ENCODE measurements at places on chromosomes 13 and 19.

DNA sequence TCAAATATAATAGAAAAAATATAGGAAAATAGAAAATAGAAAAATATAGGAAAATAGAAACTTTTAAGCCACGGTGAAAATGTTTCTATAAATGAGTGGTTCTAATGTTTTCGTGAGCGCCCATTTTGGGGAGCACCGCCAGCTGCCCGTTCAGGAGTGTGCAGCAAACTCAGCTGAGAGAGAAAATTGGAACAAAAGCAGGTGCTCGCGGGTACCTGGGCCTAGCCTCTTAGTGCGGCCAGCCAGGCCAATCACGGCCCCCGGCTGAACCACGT, 204 bp upstream of the PDX1 start:
- DNase-seq: peak; percentile 88

DNA sequence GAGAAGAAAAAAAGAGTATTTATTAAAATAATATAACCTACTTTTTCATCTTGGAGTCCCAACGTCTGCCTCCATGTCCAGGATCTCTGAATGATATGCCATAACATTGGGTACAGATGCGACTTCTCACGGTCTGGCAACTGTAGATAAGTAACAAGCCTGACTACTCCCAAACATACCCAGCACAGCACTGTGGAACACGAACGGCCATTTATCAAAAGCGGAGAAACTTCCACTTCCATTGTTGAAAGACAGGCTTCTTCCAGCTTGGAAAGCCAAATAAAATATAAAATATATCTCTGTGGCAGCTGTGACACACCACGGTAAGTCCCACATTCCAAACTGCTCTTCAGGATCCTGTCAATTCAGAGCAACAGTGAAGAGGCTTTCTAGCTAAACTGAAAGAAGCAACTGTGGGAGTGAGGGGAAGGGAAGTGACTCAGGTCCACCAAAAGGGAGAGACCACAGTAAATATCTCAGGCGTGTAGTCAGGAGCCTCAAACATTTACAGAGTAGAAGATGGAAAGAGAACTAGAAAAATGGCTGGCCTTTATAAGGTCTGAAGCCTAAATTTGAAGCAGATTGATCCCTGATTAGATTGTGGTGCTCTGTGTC, 331.7 kb downstream of the LIG4 start:
- no peak for DNase-seq

- DNase-seq: no peak
Measured at GRCh38 chr13:99819967-99820366, 151.6 kb downstream of the ZIC5 start.

- DNase-seq: no peak
Measured at GRCh38 chr13:73433890-73434289, 375.1 kb downstream of the KLF5 start.

DNA sequence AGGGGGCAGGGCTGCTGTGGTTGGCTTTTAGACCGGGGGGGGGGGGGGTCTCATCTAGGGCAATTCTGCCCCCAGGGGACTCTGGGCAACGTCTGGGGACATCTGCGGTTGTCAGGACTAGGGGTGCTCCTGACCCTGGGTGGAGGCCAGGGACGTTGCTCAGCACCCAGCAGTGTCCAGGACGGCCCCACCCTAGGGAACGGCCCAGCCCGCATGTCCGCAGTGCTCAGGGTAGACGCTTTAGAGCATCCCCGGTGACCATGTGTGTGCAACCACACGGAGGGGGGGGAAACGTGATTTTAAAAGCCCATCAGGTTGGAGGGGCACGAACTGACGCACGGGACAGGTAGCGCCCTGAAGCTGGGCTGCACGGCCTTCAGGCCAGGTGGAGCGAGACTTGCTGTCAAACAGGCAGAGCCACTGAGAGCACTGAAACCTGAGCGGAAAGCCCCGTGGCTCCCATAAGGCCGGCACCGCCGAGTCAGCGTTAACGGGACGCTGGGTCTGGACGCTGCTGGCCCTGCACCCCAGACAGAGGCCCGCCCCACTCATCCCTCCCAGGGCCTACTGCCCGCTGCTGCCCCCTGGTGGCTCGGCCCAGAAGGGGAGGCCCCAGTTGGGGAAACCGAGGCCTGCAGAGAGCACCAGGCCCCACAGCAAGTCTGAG, 8.3 kb downstream of the CACTIN start:
- DNase-seq: peak; percentile 71

GRCh38 chr13:25065974-25066770, 29.8 kb upstream of the PABPC3 start:
- no peak for DNase-seq

DNA sequence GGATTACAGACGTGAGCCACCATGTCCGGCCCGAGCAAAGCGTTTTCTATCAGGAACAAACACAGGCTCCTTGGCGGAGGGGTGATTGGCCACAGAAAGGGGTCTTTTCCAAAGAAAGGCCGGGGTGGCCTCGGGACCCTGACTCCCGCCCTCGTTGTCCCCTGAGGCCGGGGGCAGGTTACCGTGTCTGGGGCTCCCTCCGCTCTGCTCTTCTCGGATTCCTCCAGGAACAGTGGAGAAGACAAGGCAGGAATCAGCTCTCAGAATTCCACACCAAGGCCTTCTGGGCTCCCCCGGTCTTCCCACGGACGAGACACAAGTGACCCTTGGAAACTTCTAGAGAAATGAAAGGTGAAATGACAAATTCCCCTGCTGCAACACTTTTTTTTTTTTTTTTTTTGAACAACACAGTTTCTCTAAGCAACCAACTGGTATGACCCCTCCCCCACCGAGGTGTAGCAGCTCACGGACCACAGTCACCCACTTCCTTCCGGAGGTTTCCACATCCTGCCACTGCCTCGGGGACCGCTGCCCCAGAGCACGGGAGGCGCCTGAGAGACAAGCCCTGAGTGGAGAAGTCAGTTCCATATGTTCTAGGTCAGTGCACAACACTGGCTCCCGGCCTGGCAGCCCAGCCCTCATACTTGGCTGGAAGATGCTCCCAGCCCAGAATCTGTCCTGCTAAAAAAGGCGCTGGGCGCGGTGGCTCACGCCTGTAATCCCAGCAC, 11.0 kb downstream of the MOB3A start:
- no peak for DNase-seq

DNA sequence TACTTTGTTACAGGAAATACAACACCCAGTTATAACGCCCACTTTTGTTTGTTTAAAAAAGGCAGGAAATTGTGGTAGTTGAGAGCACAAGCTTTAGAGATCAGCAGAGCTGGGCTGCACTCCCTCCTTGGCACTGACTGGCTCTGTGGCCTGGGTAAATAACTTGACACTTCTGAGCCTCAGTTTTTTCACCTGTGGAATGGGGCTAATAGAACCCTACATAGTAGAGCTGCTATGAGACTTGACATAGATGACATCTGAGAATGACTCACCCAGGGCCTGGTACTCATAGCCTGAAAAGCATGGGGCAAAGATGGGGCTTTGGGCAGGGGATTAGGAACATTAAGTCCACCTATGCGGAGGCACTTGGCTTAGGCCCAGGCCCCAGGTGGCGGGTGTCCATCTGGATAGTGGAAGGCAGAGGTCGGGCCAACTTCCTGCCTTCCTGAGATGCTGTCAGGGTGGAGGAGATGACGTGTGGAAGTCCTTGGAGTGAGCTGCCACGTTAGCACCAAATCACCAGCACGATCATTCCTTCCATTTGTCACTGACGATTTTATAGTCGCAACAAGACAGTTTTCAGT, 159.1 kb downstream of the KATNAL1 start:
- DNase-seq: no peak

DNA sequence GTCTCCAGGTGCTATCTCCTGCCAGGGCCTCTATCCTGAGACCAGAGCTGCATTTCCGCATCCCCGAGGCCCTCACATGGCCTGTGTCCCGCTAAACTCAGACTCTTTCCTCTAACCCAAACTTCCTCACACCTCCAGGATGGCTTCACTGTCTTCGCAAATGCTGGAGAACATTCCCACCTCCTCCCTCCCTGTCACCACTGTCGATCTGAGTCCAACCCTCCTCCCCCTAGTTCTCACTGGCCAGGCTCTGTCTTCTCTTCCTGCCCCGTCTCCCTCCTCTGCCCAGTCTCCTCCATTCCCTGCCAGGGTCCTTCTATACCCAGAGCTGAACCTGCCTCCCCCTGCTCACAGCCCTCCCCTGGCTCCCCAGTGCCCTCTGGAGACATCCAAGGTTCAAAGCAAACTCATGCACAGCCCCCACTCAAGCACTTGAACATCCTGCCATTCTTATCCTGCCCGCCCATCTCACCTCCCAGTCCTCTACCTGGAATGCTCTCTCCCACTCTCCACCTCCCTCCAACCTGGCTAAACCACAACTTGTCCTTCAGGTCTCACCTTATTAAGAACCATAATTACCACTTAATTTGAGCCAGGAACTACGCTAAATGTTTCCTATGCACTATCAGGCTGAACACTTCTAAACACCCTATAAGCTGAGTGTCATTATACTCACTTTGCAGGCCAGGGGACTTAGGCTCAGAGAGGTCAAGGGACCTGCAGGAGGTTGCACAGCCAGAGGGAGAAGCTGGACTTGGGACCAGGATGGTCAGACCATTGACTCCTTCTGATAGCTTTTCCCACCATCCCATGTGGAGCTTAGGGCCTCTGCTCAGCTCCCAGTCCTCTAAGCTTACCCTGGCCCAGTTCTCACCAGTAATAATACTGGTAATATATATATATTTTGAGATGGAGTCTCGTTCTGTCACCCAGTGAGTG, 961 bp upstream of the VSIG10L start:
- no peak for DNase-seq

GRCh38 chr19:55536951-55537740, at the start of gene SBK2:
SBK2 (minus strand) TSS chr19:55537133; CDS start chr19:55536294, 839 bp downstream.
- peak; percentile 56 for DNase-seq

- DNase-seq: no peak
Measured at GRCh38 chr19:43564800-43565199, 10.5 kb downstream of the XRCC1 start.

- DNase-seq: no peak
Measured at GRCh38 chr19:57190301-57190700, 999 bp upstream of the ZNF264 start.

- DNase-seq: no peak
Measured at GRCh38 chr13:78674638-78675037, 15.7 kb upstream of the OBI1 start.

DNA sequence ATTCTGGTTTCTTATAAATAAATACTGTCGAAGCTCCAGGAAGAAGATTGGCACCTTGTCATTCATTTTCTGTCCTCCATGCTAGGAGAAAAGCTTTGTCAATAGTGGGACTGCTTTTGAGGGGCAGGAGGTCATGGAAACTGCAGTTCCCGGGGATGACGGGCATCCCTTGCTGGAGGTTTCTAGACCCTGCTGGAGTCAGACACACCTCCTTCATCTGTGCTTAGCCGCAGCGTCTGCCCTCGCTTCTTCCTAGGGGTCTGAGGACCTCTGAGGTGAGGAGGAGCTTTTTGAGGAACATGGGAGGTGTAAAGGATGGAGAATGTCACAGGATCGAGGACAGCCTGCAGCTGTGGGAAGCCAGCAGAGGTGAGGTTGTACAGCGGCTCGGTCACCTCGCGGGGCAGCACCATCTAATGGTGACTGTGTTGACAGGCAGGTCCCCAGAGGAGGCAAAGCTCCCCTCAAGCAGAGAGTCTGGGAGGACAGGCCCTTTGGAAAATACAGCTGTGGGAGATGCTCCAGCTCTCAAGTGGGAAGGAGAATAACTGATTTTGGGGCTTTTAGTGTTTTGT, 172.7 kb upstream of the RNF113B start:
- DNase-seq: peak; percentile 28

- DNase-seq: no peak
Measured at GRCh38 chr13:46403851-46404732, 17.0 kb upstream of the RUBCNL start.

DNA sequence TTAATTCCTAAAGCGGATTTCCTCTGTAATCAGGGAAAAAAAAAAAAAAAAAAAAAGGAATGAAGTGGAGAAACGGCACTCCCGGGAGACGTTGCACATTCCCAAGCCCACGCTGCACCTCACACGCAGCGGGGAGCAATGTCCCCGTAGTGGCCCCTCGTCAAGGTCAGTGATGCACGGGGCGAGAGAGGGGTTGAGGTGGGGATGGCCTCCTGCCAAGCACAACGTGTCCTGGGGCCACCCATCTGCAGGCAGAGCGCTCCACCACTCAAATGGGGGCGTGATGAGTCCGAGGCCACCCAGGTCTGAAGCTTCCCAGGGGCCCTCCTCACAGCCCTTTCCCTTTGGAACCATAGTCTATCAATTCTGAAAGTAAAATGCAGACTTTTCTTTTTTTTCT, 15.1 kb downstream of the PLK5 start:
- DNase-seq: no peak

GRCh38 chr13:113635709-113636108, 22.3 kb downstream of the ATP4B start:
- no peak for DNase-seq

DNA sequence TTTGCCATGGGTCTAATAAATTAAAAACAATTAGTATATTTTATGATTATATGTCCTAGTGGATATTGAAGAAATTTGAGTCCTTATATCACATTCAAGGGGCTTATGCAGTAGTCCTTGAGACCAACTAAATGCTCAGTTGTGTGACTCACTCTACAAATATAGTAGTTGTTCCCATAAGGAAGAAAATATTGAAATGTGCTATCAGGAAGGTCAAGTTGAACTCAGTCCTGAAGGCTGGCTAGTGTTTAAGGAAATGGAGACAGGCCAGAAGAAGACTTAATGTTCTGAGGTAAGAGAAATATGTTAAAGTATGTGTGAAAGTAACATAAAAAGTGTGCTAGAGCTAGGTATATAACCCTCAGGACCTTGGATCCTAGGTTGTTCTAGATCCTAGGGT, 766.1 kb upstream of the GPC6 start:
- DNase-seq: no peak

DNA sequence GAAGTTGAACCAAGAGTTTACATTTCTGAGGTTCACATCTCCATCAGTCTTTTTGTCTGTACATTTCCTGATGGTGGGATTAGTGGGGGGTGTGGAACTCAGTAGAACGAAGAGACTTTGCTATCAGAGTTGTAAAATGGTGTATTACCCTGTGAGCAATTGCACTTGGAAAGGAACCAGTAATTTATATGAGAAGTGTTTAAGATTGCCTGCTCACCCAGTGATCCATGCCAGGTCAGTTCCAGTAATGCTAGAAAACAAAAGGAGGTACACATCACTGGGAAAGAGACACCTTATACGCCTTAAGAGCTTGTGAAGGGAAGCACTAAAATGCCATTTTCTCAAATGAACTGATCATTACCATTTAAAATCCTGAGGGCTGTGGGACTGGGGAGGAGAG, 7.5 kb upstream of the DACH1 start:
- no peak for DNase-seq

GRCh38 chr19:940591-941291, 14.9 kb downstream of the ARID3A start:
- DNase-seq: no peak

GRCh38 chr13:75410207-75410606, 71.8 kb downstream of the TBC1D4 start:
- DNase-seq: no peak

- DNase-seq: no peak
Measured at GRCh38 chr13:92900446-92900845, 326.2 kb upstream of the GPC6 start.
